ENCODE measurements at places on chromosomes 4 and X.
A peak's percentile ranks its signal among the peaks of the same experiment; 100 is the strongest.

- no peak for DNase-seq
These were observed 47.4 kb downstream of the MAMLD1 start for GRCh38 chrX:150410513-150410912.

DNA sequence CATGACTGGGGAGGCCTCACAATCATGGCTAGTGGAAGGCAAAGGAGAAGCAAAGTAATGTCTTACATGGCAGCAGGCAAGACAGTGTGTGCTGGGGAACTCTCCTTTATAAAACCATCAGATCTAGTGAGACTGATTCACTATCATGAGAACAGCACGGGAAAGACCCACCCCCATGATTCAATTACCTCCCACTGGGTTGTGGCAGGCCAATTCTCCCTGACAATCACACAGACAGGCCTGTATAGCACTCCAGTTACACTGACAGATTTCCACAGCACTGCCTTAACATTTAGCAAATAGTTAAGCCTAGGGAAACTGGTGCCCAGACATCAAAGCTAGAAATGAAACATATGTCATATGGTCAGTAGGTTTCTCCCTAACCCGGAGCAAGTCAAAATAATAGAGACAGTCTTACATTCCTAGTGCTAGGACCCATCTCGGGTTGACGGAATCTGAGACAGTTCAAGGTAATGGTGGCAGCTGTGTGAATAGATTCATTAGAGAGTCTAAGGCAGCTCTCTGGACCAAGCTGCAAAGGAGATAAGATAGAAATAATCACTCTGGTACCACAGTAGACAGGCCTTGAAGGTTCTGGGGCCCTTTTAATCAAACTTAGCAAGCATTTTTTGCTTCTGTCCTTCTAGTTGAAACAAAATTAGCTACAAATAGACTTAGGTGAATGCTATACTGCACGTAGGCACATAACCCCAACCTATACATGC lies 9.4 kb upstream of the HERC5 start:
- no peak for DNase-seq

- no peak for DNase-seq
These were observed 156.5 kb downstream of the NHS start for GRCh38 chrX:17531500-17531899.

- no peak for DNase-seq
These were observed 1906.2 kb downstream of the C4orf33 start for GRCh38 chr4:131002132-131002531.

- no peak for DNase-seq
These were observed 41.5 kb downstream of the SMARCA5 start for GRCh38 chr4:143554728-143555597.

DNA sequence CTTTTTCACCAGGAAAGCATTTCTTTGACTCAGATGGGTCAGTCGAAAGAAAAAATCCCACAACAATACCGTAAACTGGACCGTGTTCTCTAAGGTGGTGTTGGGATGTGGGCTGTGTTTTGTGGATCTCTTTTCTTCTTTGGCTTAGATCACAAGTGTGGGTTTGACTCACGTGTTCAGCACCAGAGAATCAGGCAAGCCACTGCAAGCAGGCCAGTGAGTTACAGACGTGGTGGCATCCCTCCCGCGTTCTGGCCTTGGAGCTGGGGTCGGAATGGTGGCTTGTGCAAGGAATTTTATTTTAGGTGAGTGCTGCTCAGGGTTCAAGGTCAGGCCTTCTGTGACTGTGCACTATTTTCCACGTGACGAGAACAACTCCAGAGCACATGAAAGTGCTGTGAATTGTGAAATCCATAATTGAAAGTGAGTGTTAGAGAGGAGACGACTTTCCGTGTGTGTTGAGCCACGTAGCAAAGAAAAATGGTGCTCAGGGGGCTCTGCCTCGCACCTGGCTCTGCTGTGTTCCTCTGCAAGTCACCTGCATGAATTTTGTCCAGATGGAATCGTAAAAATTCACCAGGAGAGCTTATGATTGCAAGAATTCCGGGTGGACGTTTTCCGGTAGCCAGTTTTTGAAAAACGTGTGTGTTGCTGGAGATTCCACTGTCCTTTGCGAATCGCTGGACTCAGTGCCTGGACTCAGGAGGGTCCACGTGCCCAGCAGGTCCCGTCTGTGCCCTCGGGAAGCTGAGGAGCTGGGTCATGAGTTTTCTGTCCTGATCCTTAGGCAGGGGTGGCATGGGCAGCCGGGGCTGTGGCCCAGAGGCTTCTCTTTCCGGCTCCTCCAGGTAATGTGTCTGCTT lies 33.6 kb upstream of the HGFAC start:
- no peak for DNase-seq

DNA sequence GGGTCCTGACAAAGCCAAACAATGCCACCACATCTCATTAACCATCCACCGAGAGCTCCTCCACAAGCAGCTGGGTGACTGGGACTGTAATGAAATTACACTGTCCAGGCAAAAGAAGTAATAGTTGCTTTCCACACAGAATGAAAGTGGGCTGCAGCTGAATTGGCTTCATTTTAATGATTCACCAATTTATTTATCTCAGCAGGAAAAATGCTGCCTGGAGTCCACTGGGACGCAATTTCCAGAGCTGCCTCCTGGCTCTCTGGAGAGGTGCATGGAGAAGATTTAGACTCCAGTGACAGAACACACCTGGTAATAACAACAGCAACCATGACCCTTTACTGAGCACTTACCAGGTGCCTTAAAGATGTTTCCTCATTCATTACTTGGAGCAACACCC lies 226.7 kb downstream of the LDB2 start:
- DNase-seq = no peak

DNA sequence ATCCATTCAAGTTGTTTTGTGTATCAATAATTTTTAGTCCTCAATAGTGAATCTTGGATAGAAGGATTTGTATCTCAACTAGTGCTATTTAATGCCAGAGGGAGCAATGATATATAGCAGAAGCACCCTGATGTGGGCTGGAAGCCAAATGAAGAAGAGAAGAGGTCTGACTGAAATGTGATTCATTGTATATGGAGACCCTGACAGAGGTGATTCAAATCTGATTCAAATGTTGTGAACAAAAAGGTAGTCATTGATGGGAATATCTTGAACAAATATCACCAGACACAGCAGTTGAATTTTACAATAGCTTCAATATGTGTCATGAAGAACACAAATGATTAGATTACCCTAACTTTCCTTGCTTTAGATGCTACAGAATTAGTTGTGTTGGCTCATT lies 27.5 kb upstream of the SULT1B1 start:
- peak; percentile 52 for DNase-seq

GRCh38 chr4:177292171-177292570 lies 17.5 kb upstream of the NEIL3 start:
- no peak for DNase-seq

DNA sequence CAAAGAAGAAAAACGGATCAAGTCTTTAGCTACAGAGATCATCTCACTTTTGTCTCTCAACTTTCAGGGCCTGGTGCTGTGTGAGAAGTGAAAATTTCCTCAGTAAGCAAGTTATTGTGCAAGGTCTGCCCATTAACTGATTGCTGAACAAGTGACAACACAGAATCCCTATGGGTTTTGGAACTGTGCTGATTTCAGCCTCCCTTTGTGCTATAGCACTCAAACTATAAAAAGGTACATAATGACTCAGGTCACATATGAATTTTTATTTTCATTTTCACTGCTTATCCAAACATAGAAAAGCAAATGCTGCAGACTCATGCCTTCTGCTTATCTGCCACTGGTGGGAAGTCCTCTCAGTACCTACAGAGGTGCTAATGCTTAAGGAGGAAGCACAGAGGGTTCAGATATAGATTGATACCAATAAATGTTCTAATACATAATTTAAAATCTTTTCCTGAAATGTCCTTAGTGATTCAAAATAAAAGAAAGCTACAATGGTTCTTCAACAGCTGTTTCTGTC lies 576.2 kb upstream of the CT83 start:
- no peak for DNase-seq

GRCh38 chrX:118665204-118665603 lies 62.2 kb upstream of the IL13RA1 start:
- no peak for DNase-seq

DNA sequence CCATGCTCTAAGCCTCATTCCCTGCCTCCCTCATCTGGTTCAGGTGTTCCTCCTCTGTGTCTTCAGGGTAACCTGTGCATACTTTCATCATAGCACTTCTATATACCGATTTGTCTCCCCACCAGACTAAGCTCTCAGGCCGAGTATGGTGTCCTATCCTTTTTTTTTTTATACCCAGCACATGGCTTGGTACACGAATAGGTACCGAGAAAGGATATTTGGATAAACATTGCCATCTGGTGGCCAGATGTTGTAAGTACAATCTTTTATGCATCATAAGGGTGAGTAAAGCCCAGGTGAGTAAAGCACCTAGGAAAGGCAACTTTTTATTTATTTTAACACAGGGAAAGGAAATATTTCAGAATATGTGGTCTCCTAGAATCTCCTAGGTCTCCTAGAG lies 68.4 kb downstream of the MID2 start:
- DNase-seq = peak; percentile 55

DNA sequence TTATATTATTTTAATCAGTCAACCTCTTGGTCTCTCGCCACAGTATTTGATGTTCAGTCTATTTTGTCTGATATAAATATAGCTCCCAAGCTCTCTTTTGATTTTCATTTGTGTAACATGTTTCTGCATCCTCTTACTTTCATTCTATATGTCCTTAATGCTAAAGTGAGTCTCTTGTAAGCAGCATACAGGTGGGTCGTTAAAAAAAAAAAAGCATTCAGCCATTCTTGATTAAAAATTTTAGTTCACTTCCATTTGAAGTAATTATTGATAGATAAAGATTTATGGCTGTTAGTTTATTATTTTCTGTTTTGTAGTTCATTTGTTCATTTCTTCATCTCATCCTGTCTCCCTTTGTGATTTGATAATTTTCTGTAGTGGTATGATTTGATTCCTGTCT lies 229.1 kb downstream of the GUCY2F start:
- DNase-seq = no peak

- DNase-seq = no peak
These were observed 31.9 kb downstream of the LRIT3 start for GRCh38 chr4:109879636-109880314.

DNA sequence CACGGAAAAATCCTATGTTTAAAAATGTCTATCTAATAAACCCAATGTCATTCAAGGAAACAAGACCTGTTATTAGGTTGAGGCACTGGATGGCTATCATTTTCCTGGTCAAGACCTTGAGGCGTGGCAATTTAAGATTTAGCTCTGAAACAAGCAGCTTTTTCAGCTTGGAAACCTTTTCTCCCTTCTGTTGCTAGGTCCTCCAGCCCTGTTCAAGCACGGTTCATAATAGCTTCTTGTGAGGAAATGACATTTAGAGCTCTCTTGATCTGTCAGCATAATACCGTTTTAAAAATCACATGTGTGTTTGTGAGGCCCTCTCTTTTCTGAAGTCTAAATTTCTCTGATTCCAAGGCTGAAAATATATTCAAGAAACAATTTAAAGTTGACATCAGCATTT lies 133.6 kb upstream of the GRPR start:
- no peak for DNase-seq

- no peak for DNase-seq
These were observed 5.1 kb upstream of the FAT1 start for GRCh38 chr4:186728631-186729271.

All from cardiac fibroblast (primary cell).